Left ventricle myocardium inferior (tissue), 1 donor: ENCODE measurements at places on chromosomes 2 and 18. TPM values are rescaled to one million over a fixed set of nuclear protein-coding genes. Genes with fewer than 3 reads are reported as not detected.

Gene CTLA4
- 0.11 TPM for total RNA-seq

Gene OLA1
- total RNA-seq: 65.7 TPM

Gene ANO7
- 0.80 TPM for total RNA-seq

Gene LYPD1
- not detected for total RNA-seq

Gene MC5R
- not detected for total RNA-seq

Gene NAT8
- not detected for total RNA-seq
